ENCODE measurements at places on chromosomes 6 and 20.

GRCh38 chr20:59471653-59472421 lies 132.5 kb upstream of the PHACTR3 start:
- DNase-seq: no peak

DNA sequence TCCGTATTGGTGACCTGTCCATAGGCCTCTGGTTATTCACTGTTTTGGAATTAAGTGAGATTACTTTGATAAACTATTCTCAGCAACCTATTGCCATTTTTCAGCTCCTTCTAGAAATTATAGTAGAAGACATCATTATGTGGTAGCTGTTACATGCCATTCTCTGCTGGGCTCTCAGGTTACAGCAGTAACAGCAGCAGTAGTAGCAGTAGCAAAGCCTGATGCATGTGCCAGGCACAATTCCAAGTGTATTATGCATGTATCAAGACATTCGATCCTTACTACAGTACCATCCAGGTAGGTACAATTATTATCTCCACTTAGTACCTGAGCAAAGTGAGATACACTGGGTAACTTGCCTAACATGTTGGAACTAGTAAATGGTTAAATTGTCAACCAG lies 74.3 kb downstream of the RPS12 start:
- DNase-seq: no peak

- DNase-seq: no peak
These were observed 67.1 kb upstream of the GATA5 start for GRCh38 chr20:62542862-62543261.

DNA sequence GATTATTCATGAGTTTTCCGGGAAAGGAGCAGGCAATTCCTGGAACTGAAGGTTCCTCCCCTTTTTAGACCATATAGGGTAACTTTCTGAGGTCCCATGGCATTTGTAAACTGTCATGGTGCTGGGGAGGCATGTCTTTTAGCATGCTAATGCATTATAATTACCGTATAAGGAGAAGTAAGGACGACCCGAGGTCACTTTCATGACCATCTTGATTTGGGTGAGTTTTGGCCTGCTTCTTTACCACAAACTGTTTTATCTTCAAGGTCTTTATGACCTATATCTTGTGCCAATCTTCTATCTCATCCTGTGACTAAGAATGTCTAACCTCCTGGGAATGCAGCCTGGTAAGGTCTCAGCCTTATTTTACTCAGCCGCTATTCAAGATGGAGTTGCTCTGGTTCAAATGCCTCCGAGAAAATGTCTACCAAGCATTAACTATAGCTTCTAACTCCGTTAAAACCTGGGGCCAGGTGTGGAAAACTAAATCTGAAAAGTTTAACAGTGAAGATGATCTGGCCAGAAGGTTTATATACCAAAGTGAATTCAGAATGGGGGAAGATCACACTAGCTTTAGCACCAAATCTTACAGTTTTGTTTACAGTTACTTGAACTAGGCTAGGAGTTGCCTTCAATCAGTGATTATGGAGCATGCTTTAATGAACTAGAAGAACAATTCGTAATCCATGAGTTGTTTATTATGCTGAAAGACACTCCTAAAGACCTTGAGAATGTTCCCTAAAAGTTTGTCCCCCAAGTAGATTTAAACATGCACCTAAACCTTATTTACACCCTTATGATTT lies 80.0 kb upstream of the TOP1 start:
- no peak for DNase-seq

- no peak for DNase-seq
These were observed 161.5 kb upstream of the STXBP5 start for GRCh38 chr6:147042679-147043078.

- no peak for DNase-seq
These were observed 777 bp downstream of the SRSF6 start for GRCh38 chr20:43458422-43458924.

GRCh38 chr20:57993716-57994431 lies 234.6 kb downstream of the ANKRD60 start:
- DNase-seq: no peak

GRCh38 chr20:33030076-33030475 lies 1.4 kb upstream of the BPIFB6 start:
- no peak for DNase-seq

DNA sequence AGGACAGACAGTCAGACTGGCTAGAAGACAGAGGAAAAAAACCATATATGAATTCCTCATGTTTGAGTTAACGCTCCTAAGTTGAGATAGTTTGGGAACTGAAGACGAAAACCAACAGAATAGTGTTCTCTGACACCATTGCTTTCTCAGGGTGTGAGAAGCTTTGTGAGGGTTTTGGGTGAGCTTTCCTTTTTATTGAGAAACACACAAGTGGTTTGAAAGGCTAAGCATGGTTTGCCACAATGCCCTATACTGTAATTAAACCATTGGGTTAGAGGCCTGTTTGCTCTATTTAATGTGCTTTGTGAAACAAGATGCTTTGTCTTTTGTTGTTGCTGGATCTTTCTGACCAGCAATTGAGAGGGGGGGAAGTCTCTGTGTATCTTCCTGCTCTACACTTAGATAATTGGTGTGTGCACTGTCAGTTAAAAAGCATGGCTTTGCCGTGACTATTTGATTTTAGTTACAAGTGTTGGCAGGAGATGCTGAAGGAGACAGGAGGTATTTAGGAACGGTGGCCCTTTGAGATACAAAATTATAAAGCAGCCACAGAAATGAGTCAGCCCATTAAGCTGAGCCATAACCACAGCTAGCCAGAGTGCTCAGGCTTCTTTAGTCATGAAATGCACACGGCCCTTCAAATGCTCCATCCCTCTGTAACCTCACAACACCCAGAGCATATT lies 273.0 kb upstream of the PREP start:
- DNase-seq: no peak

GRCh38 chr20:46210672-46211330 lies 92.7 kb downstream of the CD40 start:
- DNase-seq: no peak

- DNase-seq: no peak
These were observed 53.7 kb downstream of the JARID2 start for GRCh38 chr6:15299430-15300131.

DNA sequence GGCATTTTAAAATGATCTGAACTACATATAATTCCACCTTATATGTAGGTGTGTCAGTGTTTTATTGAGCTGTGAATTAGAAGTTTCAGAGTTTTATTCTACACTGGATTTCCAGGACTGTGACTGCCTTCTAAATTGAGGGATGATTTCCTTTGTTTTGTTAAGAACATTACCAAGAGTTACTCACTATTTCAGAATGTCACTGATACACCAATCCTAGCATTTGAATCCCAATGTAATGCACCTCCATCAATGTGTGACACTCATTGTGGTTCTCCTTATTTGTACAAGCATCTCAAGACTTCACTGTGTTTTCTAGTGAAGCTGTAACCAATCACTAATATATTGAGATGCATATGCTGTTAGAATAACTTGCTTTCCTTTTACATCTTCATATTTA lies 86.8 kb downstream of the PLCB1 start:
- DNase-seq: no peak

Measured in endothelial cell (in vitro differentiated cells).